ENCODE measurements at places on chromosomes 4 and X.

DNA sequence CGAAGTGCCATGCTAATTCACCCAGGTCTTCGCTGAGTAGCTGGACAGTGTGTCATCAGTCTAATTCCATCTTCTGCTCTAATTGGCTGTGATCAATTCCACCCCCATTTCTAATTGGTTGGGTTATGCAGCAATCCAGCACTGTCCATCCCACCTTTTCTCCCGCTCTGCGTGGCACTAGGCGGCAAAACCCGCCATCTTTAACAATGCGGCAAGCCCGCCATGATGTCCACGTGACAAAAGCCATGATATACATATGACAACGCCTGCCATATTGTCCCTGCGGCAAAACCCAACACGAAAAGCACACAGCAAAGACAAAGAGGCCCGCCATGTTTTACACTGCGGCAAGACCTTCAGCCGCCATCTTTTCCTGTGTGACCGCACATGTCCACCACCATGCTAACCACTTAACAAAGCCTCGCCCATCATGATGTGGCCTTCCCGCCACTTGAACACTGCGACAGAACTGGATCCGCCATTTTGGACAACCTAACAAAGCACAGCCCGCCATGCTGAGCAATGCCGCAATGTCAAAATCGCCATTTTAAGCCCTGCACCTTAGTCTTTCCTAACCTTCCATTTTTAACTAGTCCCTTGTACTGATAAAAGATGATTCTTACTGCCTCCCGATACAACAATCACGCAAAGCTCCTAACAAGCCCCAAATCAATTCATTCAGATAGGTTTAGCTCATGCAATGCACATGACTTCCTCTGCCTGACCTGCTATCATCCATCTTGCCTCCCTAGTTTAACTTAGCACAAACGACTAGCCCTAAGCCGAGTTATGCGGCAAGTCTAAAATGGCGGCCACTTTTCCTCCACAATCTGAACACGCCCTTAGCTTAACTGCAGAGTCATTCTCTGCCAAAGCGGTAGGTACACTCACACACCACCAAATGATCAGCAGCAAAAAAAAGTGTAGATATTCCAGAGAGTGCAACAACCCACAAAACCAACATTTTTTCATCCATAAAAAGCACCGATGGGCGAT is 288.3 kb downstream of the CHIC1 start:
- no peak for DNase-seq

- no peak for DNase-seq
Measured at GRCh38 chr4:87931932-87932331, 43.6 kb upstream of the SPP1 start.

- DNase-seq, result no peak
Measured at GRCh38 chr4:67087897-67088296, 457.4 kb downstream of the CENPC start.

- DNase-seq, result no peak
Measured at GRCh38 chrX:10685923-10686595, 65.7 kb upstream of the MID1 start.

DNA sequence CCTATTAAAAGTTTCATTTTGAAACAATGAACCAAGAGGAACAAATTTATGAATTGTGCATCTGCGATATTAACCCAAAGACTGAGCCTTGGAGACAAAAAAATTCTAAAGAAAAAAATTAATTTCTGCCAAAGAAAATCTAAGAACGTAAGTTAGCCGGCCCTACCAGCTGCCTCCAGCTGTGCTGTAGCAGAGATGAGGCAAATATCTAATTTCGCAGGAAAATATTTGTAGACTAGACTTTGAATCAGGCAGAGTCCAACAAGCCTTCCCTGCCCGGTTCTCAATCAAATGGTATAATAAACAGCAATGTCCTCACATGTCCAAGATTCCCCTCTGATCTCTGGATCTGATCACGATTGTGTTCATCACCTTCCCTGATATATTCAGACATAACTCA is 21.2 kb upstream of the SMIM20 start:
- no peak for DNase-seq

DNA sequence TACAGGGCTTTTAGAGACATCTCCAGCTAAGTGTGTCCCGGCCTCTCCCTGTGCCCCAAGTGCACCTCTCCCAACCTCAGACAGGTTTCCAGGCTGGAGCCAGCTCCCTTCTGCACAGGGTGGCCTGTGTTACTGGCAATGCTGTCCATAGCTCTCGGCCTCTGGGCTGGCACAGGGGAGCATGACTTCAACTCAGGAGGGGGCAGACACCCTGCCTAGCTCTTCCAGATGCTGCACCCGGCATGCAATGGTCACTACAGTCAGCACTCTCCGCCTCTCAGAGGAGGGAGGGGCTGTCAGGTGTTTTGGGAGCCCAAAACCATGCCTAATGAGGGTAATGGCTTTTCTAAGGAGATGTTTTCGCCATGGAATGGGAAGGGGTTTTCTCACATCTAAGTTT is 2.4 kb upstream of the IRAK1 start:
- DNase-seq, result no peak

- DNase-seq, result no peak
Measured at GRCh38 chr4:130192787-130193186, 1096.8 kb downstream of the C4orf33 start.

- no peak for DNase-seq
Measured at GRCh38 chr4:4385729-4386295, 1.1 kb upstream of the NSG1 start.

DNA sequence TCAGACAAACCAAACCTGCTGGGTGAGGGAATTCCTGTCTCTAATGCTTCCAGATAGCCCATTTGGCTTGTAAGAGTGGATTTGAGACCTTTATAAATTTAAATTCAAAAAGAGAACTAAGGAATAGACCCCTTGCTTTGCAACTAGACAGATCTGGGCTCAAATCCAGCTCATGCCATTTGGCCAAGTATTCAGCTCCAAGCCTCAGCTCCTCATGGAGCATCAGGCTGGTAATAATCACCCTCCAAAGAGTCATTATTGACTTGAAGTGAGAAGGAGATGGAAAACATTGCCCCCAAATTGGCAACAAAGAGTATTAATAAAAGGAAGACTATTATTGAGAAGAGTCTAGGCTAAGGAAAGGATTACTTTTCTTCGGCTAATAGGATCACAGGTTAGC is 134.7 kb downstream of the PDE5A start:
- no peak for DNase-seq

DNA sequence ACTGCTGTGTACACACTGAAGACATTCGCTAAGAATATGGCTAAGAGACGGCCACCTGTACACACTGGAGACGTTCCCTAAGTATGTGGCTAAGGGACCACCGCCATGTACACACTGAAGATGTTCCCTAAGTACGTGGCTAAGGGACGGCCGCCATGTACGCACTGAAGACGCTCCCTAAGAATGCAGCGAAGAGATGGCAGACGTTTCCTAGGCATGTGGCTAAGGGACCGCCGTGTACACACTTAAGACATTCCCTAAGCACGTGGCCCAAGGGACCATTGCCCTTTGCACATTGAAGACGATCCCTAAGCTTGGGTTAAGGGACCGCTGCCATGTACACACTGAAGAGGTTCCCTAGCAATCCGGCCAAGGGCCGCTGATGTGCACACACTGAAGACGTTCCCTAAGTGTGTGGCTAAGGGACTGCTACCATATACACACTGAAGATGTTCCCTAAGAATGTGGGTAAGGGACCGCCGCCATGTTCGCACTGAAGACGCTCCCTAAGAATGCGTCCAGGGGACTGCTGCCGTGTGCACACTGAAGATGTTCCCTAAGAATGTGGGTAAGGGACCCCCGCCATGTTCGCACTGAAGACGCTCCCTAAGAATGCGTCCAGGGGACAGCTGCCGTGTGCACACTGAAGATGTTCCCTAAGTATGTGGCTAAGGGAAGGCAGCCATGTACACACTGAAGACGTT is 36.7 kb downstream of the DHRSX start:
- no peak for DNase-seq

- no peak for DNase-seq
Measured at GRCh38 chr4:1756893-1757779, 35.8 kb downstream of the TACC3 start.

GRCh38 chr4:145525291-145525740 is 43.7 kb downstream of the SMAD1 start:
- no peak for DNase-seq

DNA sequence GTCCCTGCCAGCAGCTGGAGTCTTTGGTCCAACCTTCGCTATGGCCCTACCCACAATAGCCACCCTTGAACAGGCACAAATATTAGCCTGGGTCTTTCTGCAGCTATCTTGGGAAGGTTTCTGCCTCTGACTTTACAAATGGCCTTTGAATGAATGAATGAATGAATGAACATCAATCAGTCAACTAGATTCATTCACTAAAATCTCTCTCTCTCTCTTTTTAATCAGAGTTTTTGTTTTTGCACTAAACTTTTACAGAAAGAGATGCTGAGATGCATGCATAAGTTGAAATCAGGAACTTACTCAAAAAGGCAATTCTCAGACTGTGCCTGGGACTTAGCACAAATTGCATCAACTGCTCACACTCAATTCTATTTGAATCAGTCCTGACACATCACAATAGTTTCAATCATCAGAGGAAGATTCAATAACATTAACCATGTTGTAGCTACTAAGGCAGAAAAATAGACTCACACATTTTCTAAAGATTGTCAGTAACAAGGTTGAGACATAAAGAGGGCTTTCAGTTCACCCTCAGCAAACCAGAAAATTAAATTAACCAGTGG is 55.0 kb downstream of the ANXA3 start:
- DNase-seq, result no peak

DNA sequence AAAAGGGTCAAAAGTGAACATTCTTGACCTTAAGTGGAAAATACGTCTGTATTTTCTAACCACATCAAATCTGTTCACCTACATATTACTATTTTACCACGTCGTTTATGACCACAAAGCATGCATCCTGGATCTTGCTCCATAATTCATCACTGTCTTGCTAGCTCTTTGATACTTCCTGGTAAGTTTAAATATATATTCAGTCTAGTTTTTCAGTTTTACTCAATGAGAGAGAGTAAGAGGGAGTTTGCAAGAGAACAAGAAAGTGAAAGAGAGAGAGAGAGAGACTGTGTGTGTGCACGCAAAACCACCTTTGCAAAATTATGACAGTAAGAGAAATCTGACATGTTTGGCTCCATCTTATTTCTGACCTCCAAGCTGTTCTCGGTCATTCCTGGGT is 173.7 kb upstream of the GALNTL6 start:
- no peak for DNase-seq

GRCh38 chr4:168716406-168717129 is 219.7 kb downstream of the PALLD start:
- no peak for DNase-seq

GRCh38 chr4:133147921-133148689 is 989 bp upstream of the PCDH10 start:
- DNase-seq, result peak; percentile 34

GRCh38 chr4:21451032-21451431 is 497.5 kb downstream of the KCNIP4 start:
- DNase-seq, result no peak

GRCh38 chr4:172962564-172963353 is 205.9 kb upstream of the GALNT7 start:
- DNase-seq, result peak; percentile 92

DNA sequence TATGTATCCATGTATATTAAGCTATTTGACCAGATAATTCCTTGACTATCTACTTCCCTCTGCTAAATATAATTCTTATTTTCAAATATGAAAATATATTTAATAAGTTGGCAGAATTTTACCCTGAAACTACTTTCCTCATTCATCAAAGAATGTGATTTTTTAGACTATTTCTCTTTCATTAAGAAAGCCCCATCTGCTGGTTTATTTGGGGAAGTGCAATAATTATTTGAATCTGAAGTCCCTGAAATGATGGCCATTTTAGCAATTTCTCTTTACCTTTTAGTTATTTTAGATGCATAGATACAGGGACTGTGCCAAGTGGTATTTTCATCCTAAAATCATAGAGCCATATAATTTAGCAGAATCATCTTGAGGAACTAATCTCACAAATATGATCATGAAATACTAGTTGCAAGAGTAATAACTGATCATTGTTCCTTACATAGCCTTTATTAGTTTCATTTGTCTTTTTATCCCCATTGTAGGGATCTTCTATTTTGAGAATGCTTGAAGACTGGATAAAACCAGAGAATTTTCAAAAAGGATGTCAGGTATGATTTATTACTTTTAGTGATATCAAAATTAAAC is 39.0 kb downstream of the ENPEP start:
- DNase-seq, result no peak

DNA sequence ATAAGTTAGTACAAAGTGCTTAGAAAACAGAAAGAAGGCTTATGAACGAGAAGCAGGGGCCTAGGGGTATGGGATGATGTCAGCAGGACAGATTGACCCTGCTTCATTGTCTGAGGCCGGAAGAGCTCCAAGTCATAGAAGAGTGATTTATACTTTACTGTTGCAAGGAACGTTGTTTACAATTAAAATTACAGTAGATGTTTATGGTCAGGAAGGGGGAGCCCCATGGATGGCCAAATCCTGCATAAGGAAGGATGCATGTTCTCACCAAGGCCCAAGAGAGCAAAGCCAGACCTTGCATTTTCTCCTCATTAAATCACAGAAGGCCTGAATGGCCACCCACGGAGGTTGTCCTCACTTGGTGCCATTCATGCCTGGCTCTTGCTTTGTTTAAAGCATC is 115.3 kb downstream of the LDB2 start:
- DNase-seq, result no peak

- DNase-seq, result no peak
Measured at GRCh38 chr4:75229806-75230570, 284.2 kb downstream of the RCHY1 start.

- no peak for DNase-seq
Measured at GRCh38 chrX:138856881-138857604, 145.5 kb upstream of the FGF13 start.

DNA sequence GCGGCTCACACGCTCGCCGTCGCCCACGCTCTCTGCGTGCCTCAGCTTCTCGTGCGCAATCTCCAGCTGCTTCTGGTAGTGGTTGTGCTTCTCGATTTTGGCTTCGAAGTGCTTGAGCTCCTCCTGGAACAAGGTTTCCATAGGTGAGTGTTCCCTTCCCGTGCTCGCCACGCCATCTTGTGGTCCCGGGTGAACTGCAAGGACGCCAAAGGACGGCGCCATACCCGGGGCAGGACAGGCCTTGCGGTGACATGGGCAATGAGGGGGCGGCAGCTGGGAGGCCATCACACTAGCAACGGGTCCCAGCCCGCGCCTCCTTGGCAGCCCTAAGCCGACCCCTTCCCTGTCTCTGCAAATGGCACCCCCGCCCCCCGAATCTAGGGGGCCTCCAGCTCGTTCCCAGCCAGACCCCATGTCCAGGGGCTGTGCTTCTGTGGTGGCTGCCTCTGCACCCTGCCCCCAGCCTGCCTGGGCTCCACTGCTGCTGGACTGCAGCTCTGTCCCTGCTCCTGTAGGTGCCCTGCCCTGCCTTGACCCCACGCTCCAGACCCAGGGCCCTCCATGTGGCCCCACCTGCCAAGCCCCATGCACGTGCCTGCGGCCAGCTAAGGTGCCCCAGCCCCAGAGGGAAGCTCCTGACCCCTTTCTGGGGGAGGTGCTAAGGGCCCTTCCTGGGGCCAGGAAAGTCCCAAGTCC is 17.3 kb downstream of the LRPAP1 start:
- DNase-seq, result no peak

GRCh38 chrX:47178337-47178736 is 15.3 kb upstream of the UBA1 start:
- no peak for DNase-seq

Measured in DMS79 treated with DMSO at 0.1 percent for 48 hours (cell line).